ENCODE measurements at places on chromosomes 2 and 18. TPM values are rescaled to one million over a fixed set of nuclear protein-coding genes. Genes with fewer than 3 reads are reported as not detected.

LYPD6 gene
- 7.8 TPM for total RNA-seq

SLC35F5 gene
- total RNA-seq, result 114 TPM

SLC8A1 gene
- 125 TPM for total RNA-seq

PROKR1 gene
- total RNA-seq, result not detected

GPR75 gene
- total RNA-seq, result 2.7 TPM

APOB gene
- total RNA-seq, result under 0.01 TPM

KIAA2012 gene
- total RNA-seq, result 0.09 TPM

CHST9 gene
- total RNA-seq, result not detected

XIRP2 gene
- total RNA-seq, result under 0.01 TPM

FSHR gene
- total RNA-seq, result not detected

UGT1A3 gene
- not detected for total RNA-seq

TSPYL6 gene
- not detected for total RNA-seq

All from smooth muscle cell of the umbilical artery (primary cell).